HS-27A (cell line): ENCODE measurements at places on chromosomes 5 and 9.

DNA sequence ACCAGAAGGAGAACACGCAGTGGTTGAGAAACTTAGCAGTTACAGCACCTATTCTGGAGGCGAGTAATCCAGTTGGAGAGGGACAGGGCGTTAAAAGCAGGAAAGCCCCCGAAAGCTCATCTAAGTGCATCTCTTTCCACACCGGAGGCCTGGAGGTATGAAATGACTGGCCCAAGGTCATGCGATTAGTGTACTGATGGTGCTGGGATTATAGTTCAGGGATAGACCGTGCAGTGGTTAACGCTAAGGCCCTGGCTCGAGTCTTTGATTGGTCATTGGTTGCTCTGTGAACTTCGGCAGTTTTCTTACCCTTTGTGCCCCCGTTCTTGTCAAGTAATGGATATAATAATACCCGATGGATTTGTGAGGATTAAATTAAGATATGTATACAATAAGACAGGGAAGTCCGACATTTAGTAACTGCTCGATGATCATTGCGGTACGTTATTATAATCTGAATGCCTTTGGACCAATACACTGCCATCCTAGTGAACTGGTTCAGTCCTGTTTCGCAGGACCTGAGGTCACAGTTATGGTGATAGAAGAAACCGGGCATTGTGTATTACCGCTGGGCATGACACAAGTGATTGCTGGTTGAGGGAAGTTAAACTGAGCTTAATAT is 960 bp downstream of the CANX start:
- DNase-seq, result no peak

- DNase-seq, result no peak
Observed at GRCh38 chr9:89534515-89535287, 36.8 kb upstream of the SEMA4D start.

DNA sequence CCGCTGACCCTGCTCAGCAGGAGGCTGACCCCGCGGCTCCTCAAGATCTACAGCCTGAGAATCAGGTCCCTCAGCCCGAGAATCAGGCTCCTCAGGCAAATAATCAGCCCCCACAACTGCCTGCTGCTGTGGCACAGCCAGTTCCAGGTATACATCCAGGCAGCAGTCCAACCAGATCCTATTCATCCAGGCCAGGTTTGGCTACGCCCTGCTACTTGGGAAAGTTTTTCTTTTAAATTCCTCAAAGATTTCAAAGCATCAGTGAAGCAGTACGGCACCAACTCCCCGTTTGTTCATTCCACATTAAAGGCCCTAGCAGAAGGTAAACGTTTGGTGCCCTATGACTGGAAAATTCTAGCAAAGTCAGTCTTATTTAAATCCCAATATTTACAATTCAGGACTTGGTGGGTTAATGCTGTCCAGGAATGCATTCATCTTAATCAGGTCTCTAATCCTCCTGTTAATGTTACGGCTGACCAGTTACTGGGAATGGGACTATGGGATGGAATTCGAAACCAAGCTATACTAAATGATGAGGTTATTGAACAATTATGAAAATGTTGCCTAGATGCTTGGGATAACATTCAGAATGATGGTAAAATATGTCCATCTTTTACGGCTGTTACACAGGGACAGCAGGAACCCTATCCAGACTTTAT is 102.3 kb downstream of the SYK start:
- DNase-seq, result no peak

DNA sequence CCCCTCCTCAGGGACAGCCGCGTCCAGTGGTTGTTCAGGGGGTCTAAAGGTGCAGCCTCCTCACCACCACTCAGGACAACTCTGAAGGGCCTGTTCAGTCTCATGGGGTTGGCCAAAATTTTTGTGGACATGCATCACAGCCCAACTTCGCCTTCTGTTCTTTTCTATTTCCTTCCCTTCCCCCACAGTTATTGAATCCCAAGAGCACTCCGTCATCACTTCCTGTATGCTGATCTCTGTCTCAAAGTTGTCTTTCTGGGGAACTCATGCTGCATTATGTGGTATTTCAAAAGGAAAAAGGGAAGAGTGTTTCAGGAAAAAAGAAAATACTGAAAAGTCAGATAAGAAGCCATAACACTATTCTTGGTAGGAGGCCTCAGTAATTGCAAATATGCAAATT is 355.4 kb downstream of the CAAP1 start:
- DNase-seq, result no peak

DNA sequence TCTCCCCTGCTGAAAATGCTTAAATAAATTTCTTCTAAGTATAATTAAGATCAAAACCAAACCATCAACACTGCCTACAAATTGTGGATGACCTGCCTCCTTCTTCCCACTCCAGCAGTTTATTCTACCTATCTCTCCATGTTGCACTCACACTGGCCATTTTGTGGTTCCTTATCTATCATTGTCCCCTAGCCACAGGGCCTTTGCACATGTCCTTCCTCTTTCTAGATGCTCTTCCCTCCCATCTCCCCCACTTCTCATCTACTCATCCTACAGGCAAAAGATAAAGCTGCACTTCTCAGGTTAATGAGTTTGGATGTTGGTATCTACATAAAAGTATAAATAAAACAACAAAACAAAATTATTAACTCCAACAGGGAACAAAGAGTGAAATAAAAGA is 70.6 kb upstream of the CCNG1 start:
- DNase-seq, result no peak

- no peak for DNase-seq
Observed at GRCh38 chr9:77953590-77953989, 78.0 kb downstream of the GNAQ start.

DNA sequence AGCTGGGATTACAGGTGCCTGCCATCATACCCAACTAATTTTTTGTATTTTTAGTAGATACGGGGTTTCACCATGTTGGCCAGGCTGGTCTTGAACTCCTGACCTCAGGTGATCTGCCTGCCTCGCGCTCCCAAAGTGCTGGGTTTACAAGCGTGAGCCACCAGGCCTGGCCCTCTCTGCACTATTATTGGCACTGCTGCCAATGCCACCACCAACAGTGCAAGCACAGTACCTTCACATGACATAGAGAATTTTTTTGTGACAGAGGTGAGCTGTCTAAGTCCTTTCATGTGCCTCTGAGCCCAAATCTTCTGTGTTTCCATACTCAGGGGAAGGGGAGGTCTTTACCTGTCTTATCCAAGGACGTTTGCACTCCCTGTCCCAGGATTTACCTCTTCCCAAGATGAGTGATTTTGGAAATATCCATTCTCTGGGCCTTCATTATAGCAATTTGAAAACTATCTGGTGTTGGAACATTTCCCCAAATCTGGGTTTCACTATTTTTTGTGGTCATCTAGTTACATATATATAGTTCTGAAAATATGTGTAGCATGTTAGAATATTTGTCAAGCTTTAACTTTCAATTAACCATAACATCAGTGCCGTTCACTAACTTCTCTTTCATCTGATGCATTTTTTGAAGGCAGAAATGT is 5.4 kb upstream of the CD180 start:
- no peak for DNase-seq

- no peak for DNase-seq
Observed at GRCh38 chr9:14300040-14300439, 13.9 kb downstream of the NFIB start.

DNA sequence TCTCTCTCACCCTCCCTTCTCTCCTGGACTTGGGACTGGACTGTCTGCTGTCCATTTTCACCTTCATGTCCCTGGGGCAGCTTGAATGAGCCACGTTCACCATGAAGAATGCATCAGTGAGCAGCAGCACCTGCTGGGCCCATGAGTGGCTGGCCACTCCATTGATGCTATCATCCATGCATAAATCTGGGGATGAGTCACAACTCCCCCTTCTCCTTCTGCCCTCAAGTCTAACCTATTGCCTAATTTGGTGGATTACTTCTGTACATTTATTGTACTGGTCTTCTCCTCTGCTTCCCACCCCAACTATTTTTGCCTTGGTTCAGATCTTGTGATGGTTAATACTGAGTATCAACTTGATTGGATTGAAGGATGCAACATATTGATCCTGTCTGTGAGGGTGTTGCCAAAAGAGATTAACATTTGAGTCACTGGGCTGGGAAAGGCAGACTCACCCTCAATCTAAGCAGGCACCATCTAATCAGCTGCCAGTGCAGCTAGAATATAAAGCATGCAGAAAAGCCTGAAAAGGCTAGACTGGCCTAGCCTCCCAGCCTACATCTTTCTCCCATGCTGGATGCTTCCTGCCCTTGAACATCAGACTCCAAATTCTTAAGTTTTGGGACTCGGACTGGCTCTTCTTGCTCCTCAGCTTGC is 46.7 kb downstream of the GDNF start:
- DNase-seq, result peak; percentile 87

DNA sequence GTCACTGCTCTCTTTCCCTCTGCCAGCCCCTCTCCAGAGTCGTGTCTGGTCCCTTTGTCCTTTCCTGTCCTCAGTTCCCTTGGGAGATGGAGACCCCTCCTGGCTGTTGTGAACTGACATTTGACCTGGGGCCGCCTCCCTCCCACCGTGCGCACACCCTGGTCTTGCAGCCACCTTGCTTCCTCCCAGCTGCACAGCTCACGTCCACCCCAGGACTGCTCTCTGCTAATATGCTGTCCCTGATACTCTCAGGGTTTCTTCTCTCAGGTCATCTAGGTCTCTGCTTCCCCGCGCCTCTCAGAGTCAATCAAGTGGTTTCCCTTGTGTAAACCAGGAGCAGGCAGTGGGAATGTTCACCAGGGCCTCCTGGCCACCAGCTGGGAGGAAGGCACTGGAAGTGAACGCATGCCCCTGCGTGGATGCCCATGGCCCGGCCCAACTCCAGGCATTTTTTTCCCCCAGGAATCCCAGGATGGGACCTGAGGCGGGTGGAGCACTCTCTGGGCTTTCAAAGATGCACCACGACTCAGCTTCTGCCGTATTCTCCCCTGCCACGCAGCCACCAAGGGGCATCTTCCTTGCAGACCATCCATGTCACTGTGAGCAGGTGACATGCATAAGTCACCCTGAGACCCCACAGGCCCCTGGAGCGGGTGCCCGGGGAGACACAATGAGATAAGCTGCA is 142.4 kb downstream of the OLFM1 start:
- no peak for DNase-seq

GRCh38 chr5:159120446-159120845 is 20.7 kb upstream of the EBF1 start:
- no peak for DNase-seq

- DNase-seq, result no peak
Observed at GRCh38 chr5:14277385-14278320, 134.5 kb downstream of the TRIO start.

GRCh38 chr9:5389109-5389732 is 48.5 kb downstream of the PLGRKT start:
- DNase-seq, result peak; percentile 15

DNA sequence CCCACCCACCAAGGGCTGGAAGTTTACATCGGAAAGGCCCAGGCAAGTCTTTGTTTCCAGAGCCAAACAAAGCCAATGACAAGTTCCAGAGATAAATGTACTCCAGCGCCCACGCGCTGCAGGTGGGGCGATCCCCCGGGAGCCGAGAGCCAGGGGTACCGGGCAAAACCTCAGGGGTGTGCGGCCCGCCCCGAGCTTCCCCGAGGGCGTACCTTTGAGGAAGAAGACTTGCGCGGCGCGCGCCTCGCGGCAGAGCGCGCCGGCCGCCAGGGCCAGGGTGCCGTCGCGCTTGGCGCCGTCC is 671 bp downstream of the DUSP1 start:
- DNase-seq, result no peak

DNA sequence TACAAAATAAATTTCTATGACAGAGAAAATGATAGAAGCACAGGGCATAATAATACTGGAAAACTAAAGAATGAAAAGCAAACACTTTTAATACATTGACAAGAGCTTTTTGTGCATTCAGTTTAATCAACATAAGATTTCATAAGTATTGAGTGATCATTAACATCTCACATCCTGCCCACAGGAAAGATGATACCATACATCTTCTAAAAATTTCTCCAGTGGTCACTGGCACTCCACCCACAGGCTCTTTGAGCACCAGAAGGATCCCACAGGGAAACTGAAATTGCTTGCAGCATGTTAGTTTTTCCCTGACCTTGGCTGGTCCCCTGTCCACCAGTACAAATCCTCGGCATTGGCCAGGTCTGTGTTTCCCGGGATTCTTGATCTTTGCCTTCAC is 186.0 kb downstream of the CEMIP2 start:
- no peak for DNase-seq

DNA sequence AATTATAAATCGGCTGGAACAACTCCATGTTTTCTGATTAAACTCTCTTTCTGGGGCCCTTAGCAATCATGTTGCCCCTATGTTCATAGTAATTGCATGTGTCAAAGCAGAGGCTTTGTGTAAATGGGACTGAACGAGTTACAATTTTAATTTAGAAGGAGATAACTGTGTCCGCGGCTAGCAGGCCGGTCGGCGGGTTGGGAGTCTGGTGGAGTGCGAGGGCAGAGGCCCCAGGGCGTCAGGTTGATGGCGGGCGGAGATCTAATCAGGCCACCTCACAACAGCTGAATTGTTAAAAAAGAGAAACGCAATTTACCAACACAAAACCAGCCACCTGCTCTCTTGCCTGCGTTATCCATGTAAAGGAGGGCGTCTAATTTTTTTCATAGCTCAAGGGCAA is 134.9 kb upstream of the LPCAT1 start:
- DNase-seq, result no peak

DNA sequence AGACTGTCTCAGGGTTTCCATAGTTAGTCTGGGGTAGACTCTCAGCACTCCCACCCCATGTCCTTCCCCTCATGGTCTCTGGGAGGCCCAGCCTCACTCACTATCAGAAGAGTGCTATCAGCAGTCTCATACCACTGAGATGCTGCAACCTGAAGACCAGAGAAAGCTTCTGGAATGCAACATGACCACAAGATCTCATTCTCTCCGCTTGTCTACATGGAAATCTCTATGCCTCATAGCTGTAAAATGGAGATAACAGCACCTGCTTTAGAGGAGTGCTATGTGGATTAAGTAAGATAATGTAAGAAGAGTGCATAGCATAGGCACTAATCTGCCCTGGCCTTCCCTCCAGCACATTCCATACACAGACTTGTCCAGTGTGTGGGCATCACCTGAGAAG is 47.0 kb upstream of the ZNF169 start:
- no peak for DNase-seq

DNA sequence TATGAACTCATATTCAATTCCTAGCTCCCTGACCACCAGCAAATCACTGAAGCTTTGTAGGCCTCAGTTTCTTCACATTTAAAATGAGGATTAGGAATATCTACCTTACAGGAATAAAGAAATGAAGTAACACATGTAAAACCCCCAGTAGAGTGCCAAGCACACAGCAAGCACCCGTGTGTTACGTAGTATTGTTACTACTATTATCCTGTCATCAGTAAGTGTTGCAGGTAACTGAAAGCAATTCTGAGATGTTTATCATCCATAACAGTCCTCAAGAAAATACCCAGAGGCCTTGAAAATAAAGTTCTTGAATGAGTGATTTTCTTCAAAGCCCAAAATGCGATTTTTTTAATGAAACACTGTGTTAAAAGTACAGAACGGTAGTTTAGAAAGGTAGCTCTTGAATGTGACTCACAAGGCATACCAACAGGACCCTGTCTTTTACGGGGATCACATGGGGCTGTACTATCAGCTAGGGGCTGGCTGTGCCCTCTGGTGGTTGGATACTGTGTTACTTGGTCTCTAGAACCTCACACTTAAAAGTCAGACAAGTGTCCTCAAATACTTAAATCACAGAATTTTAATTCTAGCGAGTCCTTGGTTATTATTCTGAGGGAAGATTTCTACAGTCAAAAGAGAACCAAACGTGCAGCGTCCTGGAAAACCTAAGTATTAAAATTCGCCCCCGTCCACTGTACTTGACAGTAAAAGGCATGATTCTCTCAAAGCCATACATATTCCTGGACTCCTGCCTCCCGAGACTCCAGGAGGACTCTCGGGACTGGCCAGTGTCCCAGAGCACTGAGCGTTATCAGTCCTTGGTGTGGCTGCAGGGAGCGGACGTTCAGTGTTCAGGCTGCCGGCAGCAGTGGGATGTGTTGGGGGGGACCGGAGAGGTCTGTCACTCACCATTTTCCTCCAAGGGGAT is 725 bp downstream of the NDUFB6 start:
- DNase-seq, result peak; percentile 69
